LoVo (cell line): ENCODE measurements at places on chromosomes 11 and 22.
A peak's percentile ranks its signal among the peaks of the same experiment; 100 is the strongest.

GRCh38 chr11:103327721-103328120 lies 218.5 kb downstream of the DYNC2H1 start:
- DNase-seq = no peak

GRCh38 chr11:13831696-13832095 lies 130.8 kb upstream of the SPON1 start:
- DNase-seq = no peak

- DNase-seq = no peak
Observed at GRCh38 chr11:89495951-89496350, 4.8 kb upstream of the NOX4 start.

DNA sequence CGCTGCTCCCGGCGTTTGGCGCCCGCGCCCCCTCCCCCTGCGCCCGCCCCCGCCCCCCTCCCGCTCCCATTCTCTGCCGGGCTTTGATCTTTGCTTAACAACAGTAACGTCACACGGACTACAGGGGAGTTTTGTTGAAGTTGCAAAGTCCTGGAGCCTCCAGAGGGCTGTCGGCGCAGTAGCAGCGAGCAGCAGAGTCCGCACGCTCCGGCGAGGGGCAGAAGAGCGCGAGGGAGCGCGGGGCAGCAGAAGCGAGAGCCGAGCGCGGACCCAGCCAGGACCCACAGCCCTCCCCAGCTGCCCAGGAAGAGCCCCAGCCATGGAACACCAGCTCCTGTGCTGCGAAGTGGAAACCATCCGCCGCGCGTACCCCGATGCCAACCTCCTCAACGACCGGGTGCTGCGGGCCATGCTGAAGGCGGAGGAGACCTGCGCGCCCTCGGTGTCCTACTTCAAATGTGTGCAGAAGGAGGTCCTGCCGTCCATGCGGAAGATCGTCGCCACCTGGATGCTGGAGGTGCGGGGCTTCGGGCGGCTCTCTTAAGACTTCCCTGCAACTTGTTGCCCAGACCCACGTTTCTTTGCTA lies at the start of gene CCND1:
Gene CCND1 (plus strand): TSS at position 162 of the 587 bp plus-strand sequence. CDS start 158 bp downstream, at position 320.
- peak; percentile 88 for DNase-seq

- DNase-seq = peak; percentile 37
Observed at GRCh38 chr11:115334932-115335788, 169.1 kb downstream of the CADM1 start.

DNA sequence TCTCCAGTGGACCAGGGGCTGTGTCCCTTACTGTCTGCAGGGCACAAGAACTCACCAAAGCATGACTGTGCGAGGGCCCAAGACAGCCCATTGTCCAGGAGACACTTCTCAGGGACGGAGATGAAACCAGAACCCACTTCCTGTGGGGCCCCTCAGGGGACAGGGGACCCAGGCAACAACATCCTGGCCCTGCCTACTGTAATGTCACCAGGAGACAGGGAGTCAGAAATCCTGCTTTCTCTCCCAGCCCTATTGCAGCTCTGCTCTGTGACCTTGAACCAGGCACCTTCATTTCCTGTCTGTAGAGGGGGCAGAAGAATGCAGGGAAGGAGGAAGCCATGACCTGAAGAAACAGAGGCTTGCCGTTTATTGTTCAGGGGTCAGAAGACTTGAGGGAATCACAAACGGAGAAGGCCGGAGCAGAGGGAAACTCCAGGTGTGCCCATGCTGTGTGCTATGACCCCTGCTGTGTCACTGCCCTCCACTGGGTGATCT lies 98.0 kb downstream of the NAT10 start:
- no peak for DNase-seq

GRCh38 chr11:117789241-117789640 lies 7.8 kb downstream of the DSCAML1 start:
- no peak for DNase-seq

DNA sequence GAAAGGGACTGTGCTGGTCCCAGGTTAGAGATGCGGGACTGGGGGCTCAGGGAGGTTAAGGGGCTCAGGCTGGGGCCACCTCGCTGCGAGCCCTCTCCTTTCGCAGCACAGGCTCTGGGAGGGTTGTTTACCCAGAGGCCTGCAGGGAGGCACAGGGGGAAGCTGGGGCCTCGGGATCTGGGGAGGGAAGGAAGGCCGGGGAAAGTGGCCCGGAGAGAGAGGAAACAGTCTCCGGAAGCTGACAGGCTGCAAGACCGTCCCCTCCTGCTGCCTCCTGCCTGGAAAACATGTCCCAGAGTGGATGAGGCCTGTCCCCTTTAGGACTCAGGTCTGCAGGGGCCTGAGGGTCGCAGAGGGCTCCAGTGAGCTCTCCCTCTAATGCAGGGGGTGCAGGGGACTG lies 45.4 kb downstream of the MYO7A start:
- DNase-seq = no peak

DNA sequence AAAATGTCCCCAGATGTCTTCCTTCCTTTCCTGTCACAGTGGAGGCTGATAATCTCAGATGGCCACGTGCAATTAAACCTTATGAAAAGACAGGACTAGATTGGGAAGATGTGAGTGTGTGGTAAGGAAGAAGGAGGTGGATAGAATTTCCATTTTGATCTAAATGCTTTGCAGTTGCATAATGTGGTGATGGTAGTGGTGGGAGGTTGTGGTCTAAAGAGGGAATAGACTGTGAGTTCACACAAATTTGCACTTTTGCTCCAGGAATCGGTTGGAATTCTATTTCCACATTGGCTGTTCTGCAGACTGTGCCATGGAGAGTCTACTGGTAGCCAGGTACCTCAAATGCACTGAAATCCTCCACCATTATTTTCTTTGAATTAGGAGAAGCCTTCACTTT lies 93.3 kb downstream of the ZBTB16 start:
- DNase-seq = no peak

DNA sequence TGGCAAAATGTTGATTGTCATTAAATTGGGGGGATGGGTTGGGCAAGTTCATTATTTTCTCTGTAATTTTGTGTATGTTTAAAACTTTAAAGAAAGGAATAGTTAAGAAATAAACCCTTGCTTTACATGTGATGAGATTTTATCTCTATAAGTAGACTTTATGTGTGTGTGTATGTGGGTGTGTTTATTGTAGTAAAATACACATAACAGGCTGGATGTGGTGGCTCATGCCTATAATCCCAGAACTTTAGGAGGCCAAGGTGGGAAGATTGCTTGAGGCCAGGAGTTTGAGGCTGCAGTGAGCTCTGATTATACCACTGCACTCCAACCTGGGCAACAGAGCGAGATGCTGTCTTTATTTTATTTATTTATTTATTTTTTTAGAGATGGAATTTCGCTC lies 83.2 kb downstream of the KIAA1671 start:
- DNase-seq = no peak

DNA sequence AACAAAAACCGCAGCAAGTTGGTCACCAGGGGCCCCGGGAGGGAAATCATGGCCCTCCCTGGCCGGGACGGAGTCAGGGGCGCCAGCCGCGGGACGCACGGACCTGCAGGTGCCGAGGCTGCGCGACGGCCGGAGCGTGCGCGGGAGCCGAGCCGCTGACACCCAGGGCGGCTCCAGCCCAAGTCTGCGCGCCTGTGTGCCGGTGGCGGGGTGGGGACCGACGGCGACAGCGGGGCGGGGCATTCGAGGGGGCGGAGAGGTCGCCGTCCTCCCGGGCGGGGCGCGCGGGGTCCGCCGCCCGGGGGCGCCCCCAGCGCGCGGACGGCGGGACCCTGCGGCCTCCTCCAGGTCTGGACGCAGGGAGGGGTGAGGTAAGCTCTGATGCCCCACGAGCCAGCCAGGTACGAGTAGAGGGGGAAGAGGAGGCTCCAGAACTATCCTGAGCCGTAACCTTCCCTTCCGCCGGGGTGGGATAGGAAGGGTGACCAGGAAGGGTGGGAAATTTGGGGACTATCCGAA lies at the start of gene ESAM:
Gene ESAM (minus strand): TSS at position 186 of the 519 bp plus-strand sequence. CDS start 136 bp downstream, at position 50.
- peak; percentile 74 for DNase-seq

GRCh38 chr22:40410272-40410671 lies 39.9 kb downstream of the SGSM3 start:
- no peak for DNase-seq

GRCh38 chr11:12600829-12601228 lies 73.4 kb upstream of the TEAD1 start:
- peak; percentile 31 for DNase-seq

DNA sequence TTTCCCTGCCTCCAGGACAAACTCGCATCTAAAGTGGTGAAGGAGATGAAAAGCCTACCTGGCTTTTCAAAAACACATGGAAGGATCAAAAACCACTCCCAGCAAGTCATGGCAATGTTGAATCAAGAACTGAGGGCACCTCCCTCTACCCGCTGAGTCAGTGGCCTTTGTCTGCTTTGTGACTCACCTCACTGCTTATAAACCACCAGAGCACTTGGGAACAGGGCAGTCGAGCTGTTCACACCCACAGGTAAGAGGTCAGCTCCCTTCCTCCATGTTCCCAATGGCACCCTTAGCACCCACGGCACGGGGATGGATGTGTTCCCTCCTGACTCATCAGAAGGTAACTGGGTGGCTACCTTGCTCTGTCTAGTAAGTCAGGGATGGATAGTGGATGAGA lies 21.7 kb downstream of the TENM4 start:
- DNase-seq = peak; percentile 89

GRCh38 chr22:43228863-43229262 lies 41.9 kb upstream of the TTLL12 start:
- no peak for DNase-seq

GRCh38 chr11:68678031-68678441 lies 6.3 kb upstream of the GAL start:
- no peak for DNase-seq

DNA sequence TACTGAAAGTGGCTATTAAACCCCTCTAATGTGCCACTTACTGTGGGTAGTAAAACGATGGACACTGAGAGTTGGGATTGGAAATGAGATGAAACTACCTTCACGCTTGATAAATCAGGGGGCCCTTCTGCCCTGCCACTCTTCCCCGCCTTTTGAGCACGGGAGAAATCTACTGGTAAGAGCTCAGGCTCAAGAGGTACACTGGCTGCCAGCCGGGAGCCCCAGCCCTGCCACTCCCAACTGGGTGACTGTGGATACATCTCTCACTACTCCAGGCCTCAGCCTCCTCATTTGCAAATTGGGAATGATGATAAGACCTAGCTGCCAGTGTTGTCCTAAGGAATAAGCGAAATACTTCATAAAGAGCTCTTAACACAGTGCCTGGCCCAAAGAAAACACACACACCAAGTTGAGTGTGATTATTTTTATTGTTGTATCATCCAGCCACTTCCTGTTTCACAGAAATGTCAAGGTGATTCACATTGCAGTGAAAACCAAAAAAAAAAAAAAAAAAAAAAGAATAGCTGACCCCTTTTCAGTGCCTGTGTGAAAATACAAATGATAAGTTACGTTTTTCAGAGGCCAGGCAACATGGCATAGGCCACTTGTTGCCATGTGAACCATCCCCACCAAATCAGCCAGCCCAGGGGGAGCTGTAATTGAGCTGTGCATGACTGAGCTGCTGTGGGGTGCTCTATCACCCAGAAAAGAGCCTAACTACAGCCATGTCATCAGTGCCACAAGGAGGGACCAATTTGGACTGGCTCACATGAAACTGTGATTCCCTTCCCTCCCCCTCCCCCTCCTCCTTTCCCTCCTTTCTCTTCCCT lies 4.4 kb upstream of the ZNRD2 start:
- no peak for DNase-seq

GRCh38 chr22:26259510-26259909 lies 90.2 kb downstream of the SEZ6L start:
- DNase-seq = peak; percentile 8

GRCh38 chr11:34382532-34383276 lies 24.9 kb upstream of the ABTB2 start:
- no peak for DNase-seq

GRCh38 chr11:57567515-57568329 lies at the start of gene UBE2L6:
Gene UBE2L6 (minus strand): TSS chr11:57567672. CDS start chr11:57567611, 61 bp downstream.
- DNase-seq = peak; percentile 50

- peak; percentile 31 for DNase-seq
Observed at GRCh38 chr11:17013548-17014320, 480 bp downstream of the PLEKHA7 start.

DNA sequence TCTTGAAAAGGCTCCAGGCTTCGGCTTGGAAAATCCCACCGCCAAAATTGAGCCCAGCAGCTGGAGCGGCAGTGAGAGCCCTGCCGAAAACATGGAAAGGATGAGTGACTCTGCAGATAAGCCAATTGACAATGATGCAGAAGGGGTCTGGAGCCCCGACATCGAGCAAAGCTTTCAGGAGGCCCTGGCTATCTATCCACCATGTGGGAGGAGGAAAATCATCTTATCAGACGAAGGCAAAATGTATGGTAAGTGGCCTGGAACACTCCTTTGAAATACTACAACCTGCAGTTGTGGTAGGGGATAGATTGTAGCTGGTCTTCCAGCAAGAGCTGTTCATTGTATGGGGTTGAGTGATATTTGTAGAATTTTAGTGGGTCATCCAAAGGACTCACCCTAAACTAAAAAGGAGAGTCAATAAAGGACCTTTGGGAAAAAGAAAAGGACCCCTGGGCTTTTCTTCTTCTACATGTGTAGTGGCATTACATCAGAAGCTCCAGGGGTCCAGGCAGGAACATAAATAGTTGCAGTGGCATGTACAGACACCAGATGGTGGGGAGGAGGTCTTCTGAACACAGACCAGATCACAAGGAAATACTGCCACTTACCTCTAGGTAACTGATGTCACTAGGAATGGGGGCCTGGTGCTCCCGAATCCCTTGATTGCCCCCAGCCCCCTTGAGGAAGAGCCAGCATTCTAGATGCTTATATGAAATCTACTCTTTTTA lies 90.1 kb downstream of the TEAD1 start:
- DNase-seq = no peak

DNA sequence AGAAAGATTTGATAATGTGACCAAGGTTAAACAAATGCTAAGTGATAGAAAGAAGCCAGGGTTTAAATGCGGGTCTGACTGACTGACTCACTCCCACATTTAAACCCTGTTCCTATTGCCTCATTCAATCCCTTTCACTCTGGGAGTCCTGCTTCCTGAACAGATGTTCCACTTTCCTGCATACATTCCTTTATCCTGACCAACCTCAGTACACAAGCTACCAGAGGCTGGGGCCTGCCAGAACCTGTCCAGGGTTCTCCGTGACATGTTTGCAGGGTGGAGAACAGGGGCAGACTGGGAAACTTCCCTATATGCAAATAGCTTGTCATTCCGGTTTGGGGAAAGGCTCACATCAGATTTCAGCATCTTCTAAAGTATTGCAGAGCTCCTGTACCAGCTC lies 3.0 kb upstream of the ANKK1 start:
- peak; percentile 3 for DNase-seq

DNA sequence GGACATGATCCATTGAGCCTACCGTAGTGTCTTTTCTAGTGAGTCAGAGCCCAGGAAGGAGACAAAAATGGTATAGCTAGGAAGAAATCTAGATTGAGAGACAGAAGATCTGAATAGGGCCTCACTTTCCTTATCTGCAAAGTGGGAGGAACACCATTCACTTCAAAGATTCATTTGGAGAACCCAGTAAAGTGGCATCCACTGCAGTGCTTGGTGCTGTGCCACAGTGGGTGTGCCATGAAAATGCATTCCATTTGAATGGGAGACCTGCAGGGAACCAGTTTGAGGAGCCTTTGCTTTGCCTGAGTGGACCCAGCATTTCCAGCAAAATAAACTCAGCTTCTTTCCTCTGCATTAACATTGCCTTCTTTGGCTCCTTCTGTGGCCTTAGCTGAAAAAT lies 470.5 kb upstream of the CADM1 start:
- no peak for DNase-seq

GRCh38 chr11:126782810-126783209 lies 217.8 kb downstream of the KIRREL3 start:
- DNase-seq = no peak

GRCh38 chr11:86335131-86335767 lies 33.2 kb downstream of the HIKESHI start:
- no peak for DNase-seq
